ENCODE measurements at places on chromosomes 1 and 21.

DNA sequence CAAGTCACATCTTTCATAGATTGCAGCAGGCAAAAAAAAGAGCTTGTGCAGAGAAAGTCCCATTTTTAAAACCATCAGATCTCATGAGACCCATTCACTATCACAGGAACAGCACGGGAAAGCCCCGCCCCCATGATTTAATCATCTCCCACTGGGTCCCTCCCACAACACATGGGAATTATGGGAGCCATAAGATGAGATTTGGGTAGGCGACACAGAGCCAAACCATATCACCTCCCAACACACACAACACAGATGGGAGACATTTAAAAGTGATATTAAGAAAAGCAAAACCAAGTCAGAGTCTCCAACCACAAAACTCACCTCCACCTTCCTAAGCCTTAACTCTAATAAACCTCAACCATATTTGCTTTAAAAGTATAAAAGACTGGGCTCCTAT lies 61.5 kb upstream of the TIAM1 start:
- no peak for DNase-seq

DNA sequence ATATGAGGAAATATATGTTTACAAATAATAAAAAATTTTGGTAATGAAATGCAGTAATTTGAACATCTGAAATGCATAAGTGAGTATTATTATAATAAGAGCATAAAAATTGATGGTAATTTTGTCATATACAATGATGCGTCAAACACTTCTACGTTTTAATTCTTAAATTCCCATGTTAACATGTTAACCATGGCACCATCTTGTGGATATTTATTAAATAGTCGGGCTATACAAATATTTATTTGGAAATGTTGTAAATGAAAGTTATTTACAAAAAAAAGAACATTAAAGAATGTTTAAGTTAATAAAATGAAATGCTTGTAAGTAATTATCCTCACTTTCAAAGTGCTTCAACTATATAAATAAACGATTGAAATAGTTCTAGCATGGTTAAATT lies 57.2 kb upstream of the C1orf185 start:
- no peak for DNase-seq

- no peak for DNase-seq
These were observed 244.3 kb upstream of the NRIP1 start for GRCh38 chr21:15309022-15309590.

- no peak for DNase-seq
These were observed 72.5 kb downstream of the CD34 start for GRCh38 chr1:207838156-207839082.

GRCh38 chr21:45084881-45085536 lies 10.6 kb downstream of the ADARB1 start:
- DNase-seq = no peak

DNA sequence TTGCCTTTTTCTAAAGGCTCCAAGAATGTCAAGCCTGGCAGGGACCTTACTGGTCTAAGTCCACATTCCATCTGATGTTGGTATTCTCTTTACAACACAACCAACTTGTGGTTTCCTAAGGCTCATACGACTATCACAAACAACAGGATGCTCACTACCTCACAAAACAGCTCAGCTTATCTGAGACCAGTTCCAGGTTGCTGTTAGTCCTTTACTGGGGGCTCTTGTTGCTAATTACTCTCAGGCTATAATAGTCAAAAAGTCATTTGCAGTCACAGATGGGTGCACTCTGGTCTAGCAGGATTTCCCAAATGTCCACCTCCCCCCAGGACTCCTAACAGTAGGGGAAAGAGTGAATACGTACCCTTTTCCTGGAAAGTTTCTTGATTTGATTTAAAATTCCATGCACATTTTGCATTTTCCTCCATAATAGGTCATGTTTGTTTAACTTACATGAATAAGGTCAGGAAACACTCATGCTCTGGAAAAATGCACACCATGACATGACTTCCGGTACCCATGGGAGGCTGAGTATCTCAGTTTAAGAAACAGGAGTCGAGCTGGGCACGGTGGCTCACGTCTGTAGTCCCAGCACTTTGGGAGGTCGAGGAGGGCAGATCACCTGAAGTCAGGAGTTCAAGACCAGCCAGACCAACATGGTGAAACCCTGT lies 16.0 kb downstream of the LCK start:
- no peak for DNase-seq

DNA sequence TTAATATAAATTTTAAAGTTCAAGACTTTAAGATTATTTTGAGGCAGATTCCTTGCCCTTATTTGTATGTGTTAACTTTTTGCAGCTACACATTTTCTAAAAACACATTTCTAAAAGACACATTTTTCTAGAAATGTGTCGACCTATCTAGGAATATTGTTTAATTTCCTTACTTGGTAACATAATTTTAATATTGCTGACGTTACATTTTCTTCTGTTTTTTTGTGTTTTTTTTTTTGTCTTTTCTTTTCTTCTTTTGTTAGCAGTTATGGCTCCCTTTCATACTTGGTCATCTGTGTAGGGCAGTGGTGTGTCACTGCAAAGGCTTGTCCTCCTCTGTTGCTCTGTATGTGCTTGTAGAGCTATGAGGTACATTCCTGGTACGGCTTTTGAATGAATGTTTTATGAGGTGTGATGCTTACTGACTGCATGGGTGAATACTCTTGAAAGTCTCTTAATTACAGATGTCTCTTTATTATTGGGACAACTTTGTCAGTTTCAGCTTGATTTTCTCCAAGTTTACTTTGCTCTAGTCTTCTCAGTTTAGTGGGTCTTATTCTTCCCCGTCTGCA lies 30.1 kb downstream of the LRRC8D start:
- DNase-seq = no peak

DNA sequence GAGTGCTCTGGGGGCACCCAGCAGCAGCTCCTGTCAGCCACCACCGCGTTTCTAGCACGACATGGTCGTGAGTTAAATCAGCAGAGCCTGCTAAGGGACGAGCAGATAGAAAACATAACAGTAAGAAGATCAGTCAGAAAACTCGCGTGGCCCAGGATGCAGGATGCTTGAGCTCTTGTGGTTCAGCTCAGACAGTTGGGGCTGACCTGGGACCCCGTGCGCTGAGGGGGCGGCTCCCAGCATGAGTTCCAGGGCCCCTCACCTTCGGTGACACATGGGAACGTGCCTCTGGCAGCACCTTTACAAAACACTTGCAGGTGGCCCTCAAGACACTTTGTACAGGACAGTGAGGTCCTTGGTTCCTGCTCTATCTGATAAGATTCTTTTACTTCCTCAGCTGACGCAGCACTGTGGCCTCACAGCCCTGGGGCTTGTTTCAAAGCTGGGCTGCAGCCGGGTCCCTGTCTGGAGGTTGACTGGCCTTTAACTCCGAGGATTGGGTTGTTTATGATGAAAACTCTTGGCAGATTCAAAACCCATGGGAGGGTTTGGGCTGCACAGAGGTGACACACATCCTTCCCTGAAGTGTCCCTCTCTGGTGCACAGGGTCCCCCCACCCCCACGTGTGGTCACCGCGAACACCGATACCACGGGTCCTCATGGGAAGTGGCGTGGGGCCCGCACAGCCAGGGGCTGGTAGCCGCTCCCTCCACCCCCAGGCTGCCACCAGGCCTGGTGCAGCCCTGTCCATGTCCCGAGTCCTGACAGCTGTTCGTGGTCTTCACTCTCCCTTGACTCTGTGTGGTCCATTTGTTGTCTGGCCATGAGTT lies 65.3 kb upstream of the COL6A1 start:
- DNase-seq = no peak

DNA sequence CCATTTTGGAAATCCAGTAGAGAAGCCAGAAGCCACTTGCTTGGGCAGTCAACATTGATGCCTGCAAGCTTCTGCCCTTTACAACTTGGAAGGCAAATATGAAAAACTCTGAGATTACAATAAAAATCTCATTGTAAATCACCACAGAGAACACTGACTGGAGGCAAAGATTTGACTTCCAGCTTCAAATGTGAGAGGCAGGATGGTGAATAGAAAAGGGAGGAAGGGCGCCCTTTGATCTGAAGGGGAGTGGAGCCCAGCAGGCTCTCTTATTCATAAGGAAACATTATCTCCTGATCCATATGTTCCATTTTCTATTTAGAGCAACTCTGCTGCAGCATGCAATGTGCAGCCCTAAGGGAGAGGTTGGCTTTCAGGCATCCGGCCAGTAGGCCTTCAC lies 348.3 kb downstream of the AJAP1 start:
- no peak for DNase-seq

- no peak for DNase-seq
These were observed 68.9 kb downstream of the LRRN2 start for GRCh38 chr1:204616641-204617040.

DNA sequence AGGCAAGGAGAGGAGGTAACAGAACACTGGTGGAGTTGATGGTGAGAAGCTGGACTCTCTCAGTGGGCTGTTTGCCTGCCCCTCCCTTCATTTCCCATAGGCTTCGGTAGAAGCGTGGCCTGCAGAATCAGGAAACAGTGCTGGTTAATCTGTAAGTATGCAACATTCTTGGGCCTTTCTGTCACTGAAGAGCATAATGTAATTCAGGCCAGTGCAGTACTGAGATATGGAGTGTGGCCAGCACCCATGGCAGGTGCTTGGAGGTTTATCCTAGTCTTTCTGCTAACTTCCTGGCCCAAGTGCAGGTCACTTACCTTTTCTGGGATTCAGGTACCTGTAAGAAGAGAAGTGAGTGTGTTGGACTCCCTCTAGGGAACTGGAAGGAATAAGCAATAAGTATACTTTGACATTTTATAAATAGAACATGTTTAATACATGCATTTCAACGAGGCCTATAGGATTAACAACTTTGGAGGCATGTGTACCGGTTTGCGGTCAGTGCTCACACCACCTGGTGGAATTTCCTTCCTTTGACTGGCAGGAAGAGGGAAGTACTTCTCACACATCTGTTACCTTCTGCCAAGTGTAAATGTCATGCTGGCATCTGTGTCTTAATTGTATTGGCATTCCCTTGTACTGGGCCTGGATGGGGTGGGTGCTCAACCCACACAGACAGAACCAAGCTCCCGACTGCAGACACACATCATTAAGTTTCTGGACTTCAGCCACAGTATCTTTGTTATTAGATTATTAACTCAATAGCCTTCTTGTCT lies 105.5 kb downstream of the KIF26B start:
- DNase-seq = no peak

- DNase-seq = no peak
These were observed 3.3 kb downstream of the RIMS3 start for GRCh38 chr1:40662151-40662550.

GRCh38 chr1:31264790-31265386 lies 25.2 kb upstream of the NKAIN1 start:
- DNase-seq = no peak

DNA sequence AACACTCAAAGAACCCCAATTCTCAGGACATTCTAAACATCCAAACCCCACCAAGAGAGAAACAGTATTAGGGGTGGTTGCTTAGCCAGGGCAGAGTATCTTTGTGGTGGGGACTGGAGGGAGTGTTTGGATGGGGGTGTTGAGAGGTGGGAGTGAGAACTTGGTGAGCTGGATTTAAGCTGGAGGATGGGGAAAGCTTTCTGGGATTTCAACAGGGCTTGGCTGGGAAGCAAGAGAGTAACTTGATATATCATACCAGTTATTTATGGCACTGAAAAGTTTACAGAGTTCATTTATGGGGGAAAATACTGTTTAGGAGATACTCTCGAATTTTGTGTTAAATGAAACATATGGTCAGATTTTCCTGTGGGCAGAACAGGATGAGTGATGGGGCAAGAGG lies 6.8 kb upstream of the CNIH3 start:
- DNase-seq = no peak

- DNase-seq = no peak
These were observed 176.6 kb downstream of the USH2A start for GRCh38 chr1:216246577-216247203.

GRCh38 chr1:202959276-202959620 lies 1.1 kb upstream of the ADIPOR1 start:
- DNase-seq = peak; percentile 42

DNA sequence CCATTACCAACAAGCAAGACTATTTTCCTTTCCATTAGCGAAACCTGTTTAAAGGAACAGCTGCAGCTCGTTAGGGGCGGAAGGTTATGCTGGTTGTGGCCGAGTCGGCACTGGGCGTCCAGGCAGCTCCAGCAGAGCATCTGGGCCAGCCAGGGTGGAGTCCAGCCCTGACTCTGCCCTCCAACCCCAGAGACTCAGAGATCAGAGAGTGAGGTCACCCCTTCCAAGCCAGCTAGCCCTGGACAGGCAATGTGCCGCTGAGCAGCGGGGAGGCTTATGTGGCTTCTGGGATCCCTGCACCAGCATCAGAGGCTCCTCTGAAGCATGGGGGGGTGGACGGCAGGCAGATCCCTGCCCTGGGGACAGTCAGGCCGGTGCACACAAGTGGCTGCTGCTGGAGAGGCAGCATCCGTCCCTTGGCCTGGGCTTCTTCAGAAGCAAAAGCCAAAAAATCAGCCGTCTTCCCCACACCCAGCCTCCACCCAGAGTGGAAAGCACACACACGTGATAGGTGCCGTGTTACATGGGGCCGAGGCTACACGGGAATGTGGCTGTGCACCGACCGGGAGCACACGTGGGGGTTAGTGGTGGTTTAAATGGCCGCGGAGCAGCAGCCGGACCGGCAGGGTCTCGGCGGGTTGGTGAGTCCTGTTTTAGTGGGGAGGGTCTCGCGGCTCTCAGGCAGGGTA lies 30.1 kb downstream of the SLC66A1 start:
- no peak for DNase-seq

DNA sequence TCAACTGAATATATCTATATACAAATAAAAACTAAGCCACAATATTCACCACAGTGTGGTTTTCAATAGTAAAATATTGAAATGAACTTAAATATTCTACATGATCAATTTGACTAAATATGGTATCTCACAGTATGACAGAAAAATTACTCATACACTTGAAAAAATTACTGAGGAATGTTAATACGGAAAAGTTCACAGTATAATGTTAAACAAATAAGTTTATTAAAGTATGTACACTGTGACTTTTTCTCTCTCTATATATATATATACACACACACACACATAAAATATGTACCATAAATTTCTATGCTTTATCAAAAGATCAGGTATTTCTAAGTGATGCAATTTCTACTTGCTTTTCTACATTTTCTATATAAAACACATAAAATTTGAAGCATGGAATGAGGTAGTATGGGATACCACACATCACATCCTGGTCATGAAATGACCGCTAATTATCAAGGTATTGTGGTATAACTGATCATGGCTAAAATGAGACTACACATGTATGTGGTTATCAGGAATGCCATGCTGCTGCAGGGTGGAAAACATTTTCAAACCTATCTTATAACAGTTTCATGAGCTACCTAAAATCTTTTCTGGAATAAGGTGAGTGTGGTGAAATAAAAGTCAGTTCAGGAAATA lies 102.3 kb downstream of the CDC42BPA start:
- no peak for DNase-seq

- DNase-seq = no peak
These were observed 70.4 kb downstream of the DDR2 start for GRCh38 chr1:162702628-162703027.

GRCh38 chr1:41482001-41482765 lies 2.3 kb downstream of the EDN2 start:
- DNase-seq = no peak
